NCI-H1105 treated with DMSO at 0.1 percent for 48 hours (cell line): ENCODE measurements at places on chromosomes 5 and 9.

GRCh38 chr5:159152876-159153275, 53.2 kb upstream of the EBF1 start:
- no peak for DNase-seq

- DNase-seq = no peak
Measured at GRCh38 chr5:132998556-132998955, 27.8 kb downstream of the ZCCHC10 start.

DNA sequence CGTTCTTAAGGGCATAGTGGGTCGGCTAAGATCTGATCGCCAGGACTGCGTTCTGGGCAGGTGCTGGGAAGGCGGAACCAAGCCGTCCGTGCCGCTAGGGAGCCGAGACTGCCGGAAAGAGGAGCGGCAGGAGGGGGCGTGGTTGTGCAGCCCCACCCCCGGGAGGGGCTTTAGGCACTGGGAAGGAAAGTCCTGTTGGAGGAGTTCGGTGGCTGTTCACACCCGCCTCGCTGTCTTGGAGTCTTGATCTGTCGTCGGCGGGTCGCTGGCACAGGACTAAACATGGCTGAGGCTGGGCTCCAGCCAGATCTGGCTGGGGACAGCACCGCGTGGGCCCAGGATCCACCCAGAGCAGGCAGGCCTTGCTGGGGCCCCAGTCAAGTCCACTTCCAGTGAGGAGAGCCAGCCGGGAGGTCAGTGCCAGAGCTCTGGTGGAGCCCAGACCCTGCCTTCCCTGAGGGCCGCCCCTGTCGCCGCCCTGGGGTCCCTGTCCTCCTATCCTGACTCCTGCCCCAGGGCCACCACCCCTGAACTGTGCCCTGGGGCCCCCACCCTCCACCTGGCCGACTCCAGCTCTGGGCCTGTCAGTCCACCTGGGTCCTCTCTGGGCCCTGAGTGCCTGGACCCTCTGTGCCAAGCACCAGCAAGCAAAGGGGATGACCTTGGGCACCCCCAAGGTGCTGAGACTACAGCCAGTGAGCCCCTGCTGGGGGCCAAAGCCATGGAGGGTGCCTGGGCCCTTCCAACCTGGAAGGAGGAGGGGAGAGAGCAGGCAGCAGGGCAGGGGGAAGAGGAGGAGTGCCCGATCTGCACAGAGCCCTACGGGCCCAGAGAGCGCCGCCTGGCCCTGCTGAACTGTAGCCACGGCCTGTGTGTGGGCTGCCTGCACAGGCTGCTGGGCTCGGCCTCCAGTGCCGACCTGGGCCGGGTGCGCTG, 4.5 kb downstream of the RNF208 start:
- peak; percentile 64 for DNase-seq

DNA sequence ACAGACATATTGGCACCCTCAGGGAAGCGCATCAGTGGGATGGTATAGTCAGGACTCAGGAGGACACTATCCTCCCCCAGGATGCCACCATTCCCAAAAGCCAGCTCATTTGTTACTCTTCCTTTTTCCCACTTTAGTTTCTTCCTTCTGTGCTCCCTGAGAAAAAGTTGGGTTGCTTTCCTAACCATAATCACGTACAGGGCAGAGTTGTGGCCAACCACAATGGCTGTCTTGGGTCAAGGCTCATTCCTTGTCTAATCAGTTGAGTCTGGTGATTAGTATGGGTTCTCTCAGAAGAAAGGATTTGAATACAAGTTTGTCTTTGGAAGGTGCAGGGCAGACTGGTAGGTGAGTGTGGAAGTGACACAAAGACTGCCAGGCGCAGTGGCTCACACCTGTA, 26.6 kb upstream of the ATP6V1G1 start:
- DNase-seq = no peak

- DNase-seq = no peak
Measured at GRCh38 chr9:82140471-82140870, 151.9 kb downstream of the SPATA31D1 start.

DNA sequence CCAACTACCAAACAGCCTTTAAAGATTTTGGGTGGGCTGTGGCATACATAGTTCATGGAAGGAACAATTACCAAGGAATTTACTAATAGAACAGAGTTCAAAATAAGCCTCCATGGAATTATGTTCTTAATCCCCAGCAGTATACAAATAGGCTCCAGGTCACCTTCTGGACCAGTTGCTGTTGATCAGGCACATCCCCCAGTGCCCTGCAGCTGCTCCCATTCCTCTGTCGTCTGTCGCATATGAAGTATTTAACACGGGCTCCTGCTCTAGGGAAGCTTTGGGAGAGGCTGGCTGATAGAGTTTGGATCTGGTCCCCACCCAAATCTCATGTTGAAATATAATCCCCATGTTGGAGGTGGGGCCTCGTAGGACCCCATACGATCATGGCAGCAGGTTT, 17.8 kb downstream of the SHC3 start:
- no peak for DNase-seq

GRCh38 chr5:176542596-176543427, 5.6 kb upstream of the RNF44 start:
- DNase-seq = no peak

- no peak for DNase-seq
Measured at GRCh38 chr5:36138900-36139683, 12.6 kb downstream of the LMBRD2 start.

DNA sequence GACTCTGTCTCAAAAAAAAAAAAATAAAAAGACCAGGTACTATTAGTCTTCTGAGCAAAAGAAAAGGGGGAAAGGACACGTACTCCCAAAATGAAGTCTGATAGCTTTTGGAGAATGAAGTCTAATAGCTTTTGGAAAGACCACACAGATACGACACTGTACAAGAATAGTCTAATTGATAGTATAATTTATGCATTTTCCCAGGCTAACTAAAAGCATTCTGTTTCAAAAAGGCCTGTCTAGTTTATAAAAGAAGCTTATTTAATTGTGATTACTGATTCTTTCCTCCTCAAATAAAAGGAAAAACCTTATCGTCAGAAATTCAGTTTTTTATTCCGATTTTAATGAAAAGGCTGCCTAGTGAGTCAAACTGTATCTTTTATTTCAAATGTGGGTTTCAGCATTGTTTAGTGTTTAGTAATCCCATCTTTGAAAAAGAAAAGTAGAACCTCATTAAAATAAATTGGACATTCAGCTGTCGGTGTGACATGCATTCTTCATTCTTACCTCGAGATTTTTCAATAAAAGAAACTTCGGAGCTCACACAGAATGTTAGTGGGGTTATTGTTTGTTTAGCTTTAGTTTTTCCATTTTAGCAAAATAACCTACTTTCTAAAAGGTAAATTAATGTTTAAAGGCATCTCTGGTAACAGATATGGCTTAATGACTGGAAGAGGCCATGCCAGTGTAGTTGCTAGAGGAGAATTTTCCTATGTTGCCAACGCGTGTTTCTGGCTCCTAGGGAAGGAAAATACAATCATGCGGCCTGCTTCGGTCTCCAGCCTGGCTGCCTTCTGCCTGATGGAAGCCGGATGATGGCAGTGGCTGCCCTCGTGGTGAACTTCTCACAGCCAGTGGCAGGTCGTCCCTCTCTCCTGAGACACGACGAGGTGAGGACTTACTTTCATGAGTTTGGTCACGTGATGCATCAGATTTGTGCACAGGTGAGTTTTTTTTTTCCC, 70.0 kb downstream of the NLN start:
- DNase-seq = no peak

GRCh38 chr9:138010861-138011260, 133.3 kb downstream of the CACNA1B start:
- no peak for DNase-seq

- DNase-seq = peak; percentile 11
Measured at GRCh38 chr9:136665704-136666371, 3.1 kb downstream of the EGFL7 start.

GRCh38 chr9:5712651-5713390, 83.9 kb downstream of the RIC1 start:
- DNase-seq = no peak

DNA sequence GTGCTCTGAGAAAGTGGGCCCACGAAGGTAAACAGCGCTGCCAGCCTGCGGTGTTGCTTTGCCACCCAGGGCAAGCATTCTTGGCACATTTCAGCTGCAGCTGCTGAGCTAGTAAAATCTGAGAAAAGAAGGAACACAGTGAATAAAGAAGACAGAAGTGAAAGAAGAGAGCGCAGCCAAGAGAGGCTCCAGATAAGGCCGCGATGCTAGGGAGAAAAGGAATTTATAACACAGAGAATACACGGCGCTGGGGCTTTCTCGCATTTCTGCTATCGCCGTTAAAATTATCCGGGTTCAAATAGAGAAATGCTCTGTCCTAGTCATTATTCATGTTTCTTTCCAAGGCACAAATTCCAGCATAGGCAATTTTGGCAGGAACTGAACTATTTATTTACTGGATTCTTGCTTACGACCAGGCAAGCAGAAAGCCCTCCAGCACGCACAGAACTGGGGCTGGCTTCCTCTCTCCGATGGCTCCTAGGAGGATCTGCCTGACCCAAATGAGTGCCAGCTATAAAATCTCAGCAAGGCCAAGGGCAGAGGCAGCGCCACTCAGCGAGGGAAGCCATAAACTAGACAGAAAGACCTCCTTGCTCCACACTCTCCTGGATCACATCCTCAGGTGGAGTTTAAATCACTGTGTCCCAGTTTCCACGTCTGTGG, 111.2 kb downstream of the ATPSCKMT start:
- DNase-seq = no peak

- peak; percentile 45 for DNase-seq
Measured at GRCh38 chr5:8184455-8185063, 315.6 kb downstream of the MTRR start.

- no peak for DNase-seq
Measured at GRCh38 chr5:155750571-155750970, 576.4 kb upstream of the SGCD start.

- no peak for DNase-seq
Measured at GRCh38 chr5:5572010-5572865, 149.8 kb downstream of the ICE1 start.

DNA sequence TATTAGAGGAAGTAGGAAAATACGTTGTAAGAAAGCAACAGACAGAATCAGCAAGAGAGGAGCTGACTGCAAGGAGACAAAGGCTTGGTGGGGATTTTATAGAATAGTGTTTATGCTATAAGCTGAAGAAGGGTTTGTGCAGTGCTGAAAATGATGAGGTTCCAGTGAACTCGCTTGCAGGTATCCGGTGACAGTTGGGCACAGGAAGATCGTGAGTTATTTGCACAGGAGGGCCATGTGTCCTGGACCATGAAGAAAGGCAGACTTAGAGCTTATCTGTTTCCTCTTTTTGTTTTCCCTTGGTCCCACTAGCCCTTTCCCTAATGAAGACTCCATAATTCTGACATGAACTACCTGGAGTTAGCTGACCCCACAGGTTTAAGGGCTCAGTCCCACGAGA, 61.4 kb downstream of the NXNL2 start:
- no peak for DNase-seq
